ENCODE measurements at places on chromosomes 1 and 21. TPM values are rescaled to one million over a fixed set of nuclear protein-coding genes. Genes with fewer than 3 reads are reported as not detected.

GRCh38 chr1:35557611-35558373, at the start of gene NCDN:
TSS of gene NCDN (plus strand) at chr1:35557799. CDS start at chr1:35558191, 392 bp downstream.
- peak; percentile 96 for DNase-seq

- DNase-seq, result no peak
Measured at GRCh38 chr1:236904892-236905741, 99.1 kb downstream of the MT1HL1 start.

GRCh38 chr1:201080135-201080534, 32.1 kb downstream of the CACNA1S start:
- no peak for DNase-seq

- DNase-seq, result no peak
Measured at GRCh38 chr1:167244244-167244643, 23.6 kb downstream of the POU2F1 start.

GRCh38 chr1:228181645-228182034, 16.0 kb downstream of the IBA57 start:
- no peak for DNase-seq

GRCh38 chr21:33981391-33982101, 65.9 kb upstream of the ATP5PO start:
- no peak for DNase-seq

GRCh38 chr1:241440904-241441303, 78.7 kb downstream of the FH start:
- DNase-seq, result no peak

- DNase-seq, result peak; percentile 34
Measured at GRCh38 chr1:15218287-15219279, 28.4 kb upstream of the FHAD1 start.

GRCh38 chr1:54118704-54119103, 34.1 kb downstream of the CDCP2 start:
- no peak for DNase-seq

GRCh38 chr1:164163289-164163849, 395.6 kb upstream of the PBX1 start:
- no peak for DNase-seq

DNA sequence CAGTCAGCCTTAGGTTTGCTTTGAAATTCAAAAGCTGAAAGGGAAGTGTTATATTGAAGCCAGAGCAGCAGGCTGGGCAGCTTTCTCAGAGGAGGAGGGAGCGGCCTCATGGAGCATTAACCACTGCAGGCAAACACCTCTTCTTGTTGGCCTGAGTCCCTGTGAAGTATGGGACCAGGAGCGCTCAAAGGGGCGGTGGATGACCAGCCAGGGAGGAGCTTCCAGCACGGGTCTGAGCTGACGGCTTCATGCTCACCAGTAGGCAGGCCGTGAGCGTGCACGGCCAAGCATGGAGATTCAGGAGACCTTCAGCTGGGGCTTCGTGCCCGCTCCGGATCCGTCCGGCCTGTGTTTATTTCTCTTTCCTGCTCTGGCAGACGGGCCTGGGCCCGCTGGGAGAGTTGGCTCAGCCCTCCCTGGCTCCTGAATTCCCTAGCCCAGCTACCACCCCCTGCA, 245.2 kb downstream of the TRABD2B start:
- DNase-seq, result no peak

- DNase-seq, result no peak
Measured at GRCh38 chr1:39173995-39174380, 30.5 kb upstream of the MACF1 start.

GRCh38 chr1:86419277-86419903, 4.6 kb upstream of the CLCA2 start:
- no peak for DNase-seq

- DNase-seq, result no peak
Measured at GRCh38 chr1:70518106-70518505, 107.0 kb downstream of the CTH start.

- no peak for DNase-seq
Measured at GRCh38 chr1:241533326-241534115, 1.3 kb downstream of the KMO start.

GRCh38 chr21:46054031-46054430, 43.9 kb upstream of the COL6A2 start:
- no peak for DNase-seq

DNA sequence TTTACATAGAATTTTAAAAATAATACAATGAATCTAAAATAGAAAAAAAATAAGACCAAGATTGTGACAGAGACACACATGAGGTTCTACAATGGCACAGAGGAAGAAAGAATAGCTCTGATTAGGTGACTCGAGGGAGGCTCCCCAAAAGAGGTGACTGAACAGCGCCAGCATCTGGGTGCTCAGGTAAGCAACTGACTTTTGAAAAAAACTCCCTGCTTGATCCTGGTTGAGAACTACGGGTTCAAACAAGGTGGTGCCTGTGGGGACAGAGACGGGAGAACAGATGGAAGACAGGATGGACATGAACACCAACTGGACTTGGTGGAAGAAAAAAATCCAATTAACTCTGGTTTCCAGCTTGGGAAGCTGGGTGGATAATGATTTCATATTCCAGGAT, 22.5 kb downstream of the BATF3 start:
- no peak for DNase-seq

DNA sequence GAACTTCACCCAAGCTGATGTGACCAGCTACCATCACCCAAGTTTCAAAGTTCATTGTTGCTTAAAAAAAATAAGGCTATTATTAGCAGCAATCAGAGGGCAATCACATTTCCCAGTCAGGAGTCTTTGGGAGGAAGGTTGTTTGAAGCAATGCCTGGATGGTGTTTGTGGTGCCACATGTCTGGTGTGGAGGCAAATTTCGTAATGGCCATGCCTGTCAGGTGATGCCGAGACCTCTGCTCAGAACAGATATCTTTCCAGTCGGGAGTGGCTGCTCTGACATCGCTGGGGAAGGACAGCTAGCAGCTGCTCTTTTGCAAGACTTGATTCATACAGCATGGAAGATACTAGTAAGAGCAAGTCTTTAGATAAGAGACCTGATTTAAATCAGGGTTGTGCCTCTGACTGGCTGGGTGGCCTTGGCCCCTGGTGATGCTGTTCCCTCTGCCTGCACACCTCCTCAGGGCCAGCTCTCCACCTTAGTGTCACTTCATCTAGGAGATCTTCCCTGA, 187.8 kb upstream of the JUN start:
- peak; percentile 31 for DNase-seq

GRCh38 chr1:55155522-55155921, 59.6 kb downstream of the USP24 start:
- peak; percentile 76 for DNase-seq

DNA sequence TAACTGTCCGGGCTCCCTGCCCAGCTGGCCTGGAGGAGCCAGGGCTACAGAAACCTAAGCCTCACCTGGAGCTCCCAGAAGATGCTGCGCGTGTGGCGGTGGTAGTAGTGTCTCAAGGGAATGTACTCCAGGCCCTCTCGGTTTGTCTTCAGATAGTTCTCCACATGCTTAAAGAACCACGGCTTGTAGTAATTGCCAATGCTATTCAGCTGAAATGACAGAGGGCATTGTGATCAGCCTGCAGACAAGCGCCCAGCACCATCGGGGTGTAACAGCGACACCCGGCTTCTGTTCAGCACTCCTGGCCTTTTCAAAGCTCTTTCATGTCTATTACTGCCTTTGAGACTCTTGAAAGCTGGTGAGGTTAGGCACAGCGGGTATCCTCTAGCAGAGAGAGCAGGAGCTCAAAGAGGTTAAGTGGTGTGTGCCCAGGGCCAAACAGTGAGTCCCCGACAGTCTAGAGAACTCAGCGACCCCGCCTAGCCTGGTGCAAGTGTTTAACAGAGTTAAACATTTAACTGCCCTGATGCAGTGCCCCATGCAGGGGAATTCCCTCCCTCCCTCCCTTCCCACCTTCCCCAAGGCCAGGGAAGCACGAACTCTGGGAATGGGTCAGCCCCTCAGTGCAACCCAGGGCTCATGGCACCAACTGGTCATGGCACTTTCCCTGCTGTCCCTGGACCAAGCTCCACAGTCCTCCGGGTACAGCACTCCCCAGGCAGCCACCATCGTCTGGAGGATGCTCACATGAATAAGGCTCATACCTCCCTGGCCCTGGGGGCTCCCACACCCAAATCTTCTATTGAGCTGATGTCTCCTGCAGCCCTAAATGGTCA, 21.5 kb downstream of the DHCR24 start:
- DNase-seq, result no peak

DNA sequence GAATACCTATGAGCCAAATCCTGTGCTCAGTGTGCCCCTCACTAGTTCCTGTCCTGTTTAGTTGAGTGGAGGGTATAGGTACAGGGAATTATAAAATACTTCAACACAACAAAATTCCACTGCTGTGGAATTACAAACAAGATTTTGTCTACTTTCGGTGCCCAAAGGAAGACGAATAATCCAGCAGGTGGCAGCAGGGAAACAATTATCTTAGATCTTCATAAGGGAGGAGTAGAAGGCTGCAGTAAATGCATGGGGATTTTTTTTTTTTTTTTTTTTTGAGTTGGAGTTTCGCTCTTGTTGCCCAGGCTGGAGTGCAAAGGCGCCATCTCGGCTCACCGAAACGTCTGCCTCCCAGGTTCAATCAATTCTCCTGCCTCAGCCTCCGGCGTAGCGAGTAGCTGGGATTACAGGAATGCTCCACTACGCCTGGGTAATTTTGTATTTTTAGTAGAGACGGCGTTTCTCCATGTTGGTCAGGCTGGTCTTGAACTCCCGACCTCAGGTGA, 2.0 kb upstream of the PIP5K1A start:
- no peak for DNase-seq

- no peak for DNase-seq
Measured at GRCh38 chr1:241485554-241485992, 34.0 kb downstream of the FH start.

DNA sequence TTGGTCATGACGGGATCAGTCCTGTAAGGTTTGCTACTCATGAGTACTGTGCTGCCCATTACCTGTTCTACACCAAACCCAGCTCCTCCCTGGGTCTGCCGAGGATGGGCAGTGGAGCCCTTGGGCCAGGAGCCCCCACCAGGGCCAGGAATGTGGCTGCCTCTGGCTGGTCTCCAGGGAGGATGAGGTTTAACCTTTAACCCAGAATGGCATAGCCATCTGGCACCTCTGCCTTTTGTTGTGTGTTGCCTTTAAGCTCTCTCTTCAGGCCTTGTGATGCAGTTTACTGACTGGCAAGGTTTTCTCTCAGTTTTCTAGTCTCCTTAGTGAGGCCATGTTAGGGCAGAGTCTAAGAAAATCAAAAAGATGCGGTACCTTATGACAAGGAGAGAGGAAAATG, 38.6 kb downstream of the SIPA1L2 start:
- no peak for DNase-seq

DNA sequence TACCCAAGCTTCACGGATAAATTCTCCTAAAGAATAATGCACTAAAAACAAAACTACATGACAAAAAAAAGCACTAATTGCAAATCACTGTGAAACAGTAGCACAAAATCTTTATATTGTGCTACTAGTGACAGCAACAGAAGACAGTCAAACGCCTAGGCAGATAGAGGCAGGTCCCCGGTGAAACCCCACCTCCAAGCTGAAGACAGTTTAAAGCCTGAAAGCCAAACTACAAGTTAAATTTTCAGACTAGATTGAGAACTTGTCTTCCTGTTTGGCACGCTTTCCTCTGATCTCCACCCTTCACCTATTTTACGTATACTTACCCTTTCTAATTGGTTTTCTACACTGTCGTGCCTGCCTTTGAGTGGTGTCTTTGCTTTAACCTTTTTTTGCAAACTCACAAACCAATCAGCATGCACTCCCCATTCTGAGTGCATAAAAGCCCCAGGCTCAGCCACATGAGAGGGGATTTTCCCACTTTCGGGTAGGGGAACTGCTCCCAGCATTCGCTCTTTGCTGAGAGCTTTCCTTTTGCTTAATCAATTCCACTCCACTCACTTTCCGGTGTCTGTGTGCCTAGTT, 3.6 kb upstream of the BACH1 start:
- DNase-seq, result no peak

- DNase-seq, result no peak
Measured at GRCh38 chr1:200905411-200906052, 10.8 kb downstream of the INAVA start.

- peak; percentile 83 for DNase-seq
Measured at GRCh38 chr1:12618965-12619791, 1.2 kb upstream of the DHRS3 start.

DNA sequence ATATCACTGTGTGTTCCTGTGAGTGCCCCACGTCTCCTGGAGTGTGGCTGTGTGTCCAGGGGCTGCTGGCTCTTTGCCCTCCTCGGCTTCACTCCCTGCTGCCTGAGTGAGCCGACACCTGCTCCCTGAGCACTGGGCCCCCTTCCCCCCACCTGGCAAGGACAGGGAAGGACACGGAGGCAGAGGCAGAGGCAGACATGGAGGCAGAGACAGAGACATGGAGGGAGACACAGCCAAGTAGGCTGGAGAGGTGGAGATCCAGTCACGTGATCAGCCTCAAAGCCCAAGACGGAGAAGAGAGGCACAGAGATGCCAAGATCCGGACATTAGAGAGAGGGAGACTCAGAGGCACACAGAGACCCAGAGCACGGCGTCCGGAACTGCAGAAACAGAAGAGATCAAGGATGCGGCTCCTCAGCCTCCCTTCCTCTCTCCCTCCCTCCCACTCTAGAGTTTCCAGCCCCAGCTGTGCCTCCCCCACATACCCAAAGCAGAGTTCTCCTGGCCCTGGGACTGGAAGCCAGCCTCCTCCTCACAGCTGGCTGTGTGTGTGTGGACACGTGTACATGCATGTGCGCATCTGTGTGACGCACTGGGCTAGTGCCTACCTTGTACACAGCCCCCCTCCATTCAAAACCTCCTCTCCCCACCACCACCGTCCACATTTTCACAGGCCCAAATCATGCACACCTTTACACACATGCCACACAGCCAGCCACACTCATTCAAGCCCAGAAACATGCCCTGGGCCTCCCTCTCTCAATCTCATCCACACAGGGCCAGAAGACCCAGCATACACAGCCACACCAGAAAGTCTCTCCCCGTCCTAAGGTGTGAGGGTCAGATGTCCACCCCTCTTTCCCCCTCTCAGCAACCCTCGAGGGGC, 39.1 kb upstream of the WASF2 start:
- DNase-seq, result peak; percentile 73

DNA sequence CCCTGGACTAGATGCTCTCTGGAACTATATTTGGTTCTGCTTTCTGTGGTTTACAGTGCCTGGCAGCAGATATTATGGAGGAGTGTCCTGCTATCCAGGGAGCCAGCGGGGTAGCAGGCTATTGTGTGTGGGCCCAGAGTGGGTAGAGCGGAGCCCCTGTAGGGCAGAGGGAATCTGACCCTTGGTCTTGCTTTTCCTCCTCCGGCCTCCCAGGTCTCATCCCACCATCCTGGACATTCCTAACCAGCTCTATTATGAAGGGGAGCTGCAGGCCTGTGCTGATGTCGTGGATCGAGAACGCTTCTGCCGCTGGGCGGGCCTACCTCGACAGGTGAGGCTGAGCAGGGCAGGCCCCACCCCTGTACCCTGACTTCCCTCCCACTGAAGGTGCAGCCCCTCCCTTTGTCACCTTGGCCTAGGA, 9.1 kb downstream of the RHOC start:
- DNase-seq, result no peak

GPR3 gene
- total RNA-seq, result 1.6 TPM

SSX2IP gene
- 10.9 TPM for total RNA-seq

PCBP3 gene
- 2.7 TPM for total RNA-seq

RNU5D-1 gene
- total RNA-seq, result not detected

UMODL1 gene
- total RNA-seq, result not detected

NBPF20 gene
- total RNA-seq, result 1.1 TPM

S1PR1 gene
- 52.3 TPM for total RNA-seq

RHBDL2 gene
- total RNA-seq, result not detected

PLA2G2F gene
- total RNA-seq, result not detected

TCHH gene
- total RNA-seq, result not detected

PTPRF gene
- 2.5 TPM for total RNA-seq

RUNX3 gene
- 0.36 TPM for total RNA-seq

TPTE gene
- total RNA-seq, result not detected

DIO1 gene
- total RNA-seq, result not detected

PKN2 gene
- 34.8 TPM for total RNA-seq

ASAP3 gene
- total RNA-seq, result 50.9 TPM

HMCN1 gene
- total RNA-seq, result 12.4 TPM
